Right ventricle myocardium superior (tissue), 1 donor: ENCODE measurements at places on chromosomes 7 and 10. TPM values are rescaled to one million over a fixed set of nuclear protein-coding genes. Genes with fewer than 3 reads are reported as not detected.

DNA sequence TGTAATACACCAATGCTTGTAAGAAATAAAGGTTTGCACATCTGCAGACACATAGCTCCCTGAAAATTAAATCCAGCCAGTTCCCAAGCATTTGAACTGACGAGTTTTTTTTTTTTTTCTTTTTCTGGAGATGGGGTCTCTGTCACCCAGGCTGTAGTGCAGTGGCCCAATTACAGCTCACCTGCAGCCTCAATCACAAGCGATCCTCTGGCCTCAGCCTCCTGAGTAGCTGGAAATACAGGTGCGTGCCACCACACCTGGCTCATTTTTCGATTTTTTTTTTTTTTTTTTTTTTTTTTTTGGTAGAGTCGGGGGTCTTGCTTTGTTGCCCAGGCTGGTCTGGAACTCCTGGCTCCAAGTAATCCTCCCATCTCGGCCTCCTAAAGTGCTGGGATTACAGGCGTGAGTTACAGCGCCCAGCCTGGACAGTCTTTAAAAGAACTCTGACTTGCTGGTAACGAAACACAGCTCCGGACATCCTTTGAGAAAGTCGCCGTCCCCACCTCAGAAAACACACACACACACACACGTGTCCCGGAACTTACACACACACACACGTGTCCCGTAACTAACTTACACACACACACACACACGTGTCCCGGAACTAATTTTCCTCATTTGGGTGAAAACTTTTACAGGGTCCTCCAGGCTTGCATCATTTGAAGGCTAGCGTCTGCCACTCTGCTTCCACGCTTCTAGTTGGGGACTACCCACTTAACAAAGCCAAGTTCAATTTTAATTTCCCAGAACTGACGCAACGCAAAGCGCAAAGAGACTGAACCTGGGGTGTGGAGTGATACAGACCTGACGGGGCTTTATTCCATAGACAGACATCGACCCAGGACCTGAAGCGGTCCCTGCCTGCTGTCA lies 18.6 kb downstream of the OCM2 start:
- no peak for DNase-seq

- no peak for DNase-seq
Measured at GRCh38 chr10:97081621-97082235, 104.0 kb downstream of the SLIT1 start.

DNA sequence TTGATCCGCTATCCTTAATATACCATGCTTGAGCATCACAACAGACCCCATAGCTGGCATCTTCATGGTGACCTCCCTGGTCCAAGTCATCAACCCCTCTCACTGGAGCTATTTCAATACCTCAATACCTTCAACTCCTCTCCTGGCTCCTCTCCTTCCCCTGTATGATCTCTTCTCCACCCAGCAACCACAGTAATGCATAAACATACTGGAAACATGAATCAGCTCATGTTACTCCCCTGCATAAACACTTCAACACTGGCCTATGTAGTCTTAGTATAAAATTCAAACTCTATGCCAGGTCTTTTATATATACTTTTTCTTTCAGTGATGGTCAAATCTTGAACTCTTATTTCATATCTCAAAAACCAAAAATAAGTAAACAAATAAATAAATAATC lies 31.8 kb upstream of the TMEM273 start:
- DNase-seq = no peak

DNA sequence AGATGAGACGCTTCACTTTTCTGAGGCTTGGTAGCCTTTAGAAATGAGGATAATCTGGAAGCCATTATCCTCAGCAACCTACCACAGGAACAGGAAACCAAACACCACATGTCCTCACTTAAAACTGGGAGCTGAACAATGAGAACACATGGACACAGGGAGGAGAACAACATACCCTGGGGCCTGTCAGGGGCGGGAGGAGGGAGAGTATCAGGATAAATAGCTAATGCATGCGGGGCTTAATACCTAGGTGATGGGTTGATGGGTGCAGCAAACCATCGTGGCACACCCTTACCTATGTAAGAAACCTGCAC lies 48.9 kb downstream of the LRGUK start:
- DNase-seq = no peak

DNA sequence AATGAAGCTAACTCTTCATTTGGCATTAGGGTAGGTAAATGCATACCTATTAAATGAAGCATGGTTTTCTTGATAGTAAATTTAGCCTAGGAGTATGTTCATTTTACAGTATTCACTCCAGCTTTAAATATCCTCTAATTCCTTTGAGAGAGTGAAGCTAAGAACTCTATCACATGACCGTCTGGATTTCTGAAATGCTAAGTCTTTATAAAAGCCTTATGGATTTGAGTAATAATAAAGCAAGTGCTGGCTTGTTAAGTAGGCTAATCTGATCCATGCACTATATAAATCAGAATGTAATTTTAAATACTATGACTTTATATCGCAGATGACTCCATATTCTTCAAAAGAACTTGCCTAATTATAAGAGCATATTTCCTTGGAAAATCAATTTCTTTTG lies 64.8 kb downstream of the REEP3 start:
- no peak for DNase-seq

CPA5 gene
- total RNA-seq = not detected
